ENCODE measurements at places on chromosomes 11 and 22.
A peak's percentile ranks its signal among the peaks of the same experiment; 100 is the strongest.

GRCh38 chr22:19579880-19580279 is 55.7 kb upstream of the CLDN5 start:
- no peak for DNase-seq

GRCh38 chr11:88414981-88415413 is 77.5 kb upstream of the CTSC start:
- DNase-seq: no peak

GRCh38 chr11:17730608-17731462 is 3.7 kb upstream of the KCNC1 start:
- DNase-seq: no peak

GRCh38 chr22:47012589-47013370 is 250.3 kb downstream of the TBC1D22A start:
- no peak for DNase-seq

DNA sequence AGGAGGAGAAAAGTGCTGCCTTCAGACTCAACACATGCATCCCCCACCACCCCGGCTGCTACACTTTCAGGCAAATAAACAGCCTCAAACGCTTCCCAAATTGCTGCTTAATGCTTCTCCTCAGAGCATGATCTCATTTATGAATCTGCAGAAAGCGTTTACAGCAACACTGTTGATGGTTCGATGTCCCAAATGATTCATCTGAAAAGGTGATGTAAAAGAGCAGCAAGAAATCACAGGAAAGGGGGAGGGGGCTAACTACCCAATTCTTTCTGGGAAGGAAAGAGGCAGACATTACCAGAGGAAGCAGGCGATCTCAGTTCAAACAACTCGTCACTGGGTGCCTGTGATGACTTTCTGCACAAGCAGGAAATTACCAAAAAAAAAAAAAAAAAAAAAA is 119.6 kb downstream of the TENM4 start:
- DNase-seq: no peak

DNA sequence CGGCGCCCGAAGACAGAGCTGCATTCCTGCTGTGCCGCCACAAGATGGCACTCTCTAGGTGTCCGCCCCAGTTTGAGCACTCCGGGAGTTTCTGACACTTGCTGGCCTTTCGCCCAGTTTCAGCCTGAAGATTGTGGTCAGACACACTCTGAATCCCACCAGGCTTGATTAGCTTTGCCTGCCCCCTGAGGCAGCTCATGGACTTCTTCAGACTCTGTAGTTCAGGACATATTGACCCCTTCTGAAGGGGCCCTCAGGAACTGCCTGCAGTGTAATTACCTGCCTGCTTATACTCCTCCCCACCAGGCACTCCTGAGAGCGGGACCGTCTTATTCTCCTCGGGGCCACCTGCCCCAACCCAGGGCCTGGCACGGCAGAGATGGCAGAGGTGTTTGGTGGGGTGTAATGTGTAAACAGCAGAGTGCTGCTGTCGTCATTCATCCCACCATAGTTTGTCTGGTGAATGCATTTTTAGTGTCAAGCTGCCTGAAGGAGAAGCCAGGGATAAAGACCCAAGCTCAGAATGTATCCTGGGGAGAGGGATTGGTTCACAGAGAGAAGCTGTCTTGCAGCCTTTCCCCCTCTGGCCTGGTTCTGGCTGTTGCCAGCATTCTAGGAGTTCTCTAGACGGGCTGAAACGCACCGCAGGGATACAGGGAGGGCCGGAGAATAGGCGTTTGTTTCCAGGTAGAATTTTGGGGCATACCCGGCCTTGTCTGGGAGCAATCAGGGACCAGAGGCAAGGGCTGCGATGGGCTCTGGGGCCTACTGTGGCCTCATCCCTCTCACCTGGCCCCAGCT is 46.4 kb downstream of the EIF3F start:
- DNase-seq: no peak

DNA sequence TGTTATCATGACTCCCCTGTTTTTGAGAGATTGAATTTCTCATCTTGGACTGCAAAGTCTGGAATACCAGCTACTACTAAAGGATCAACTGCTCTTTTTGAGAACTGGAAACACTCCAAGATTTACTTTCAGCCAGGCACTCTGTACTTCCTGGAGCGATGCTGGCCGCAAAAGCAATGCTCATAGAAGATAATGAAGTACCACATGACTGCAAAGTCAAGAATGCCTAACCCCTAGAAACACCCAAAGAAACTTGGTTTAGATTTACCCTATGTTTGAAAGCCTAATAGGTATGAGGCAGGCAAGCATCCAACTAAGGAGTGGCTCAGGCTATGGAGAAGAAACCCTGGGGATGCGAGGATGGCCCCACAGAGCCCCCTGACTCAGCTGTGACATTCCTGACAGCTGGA is 47.7 kb upstream of the ARHGAP20 start:
- DNase-seq: no peak

DNA sequence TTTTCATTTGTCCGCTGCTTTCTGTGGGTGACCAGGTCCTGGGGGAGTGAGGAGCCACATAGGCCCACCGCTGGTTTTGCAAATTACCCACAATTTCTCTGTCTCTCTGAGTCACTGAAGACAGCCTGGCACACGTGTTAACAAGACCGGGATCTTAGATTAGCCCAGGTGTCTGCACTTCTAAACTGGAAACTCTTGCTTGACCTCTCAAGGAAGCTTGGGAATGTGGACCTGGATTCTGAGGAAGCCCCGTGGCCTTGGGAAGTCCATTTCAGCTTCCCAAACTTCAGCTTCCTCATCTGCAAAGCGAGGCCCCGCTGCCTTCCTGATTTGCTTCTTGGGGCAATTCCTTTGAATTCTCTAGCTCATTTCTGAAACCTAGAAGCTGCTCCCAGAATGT is 119.9 kb downstream of the KIAA1671 start:
- DNase-seq: no peak

DNA sequence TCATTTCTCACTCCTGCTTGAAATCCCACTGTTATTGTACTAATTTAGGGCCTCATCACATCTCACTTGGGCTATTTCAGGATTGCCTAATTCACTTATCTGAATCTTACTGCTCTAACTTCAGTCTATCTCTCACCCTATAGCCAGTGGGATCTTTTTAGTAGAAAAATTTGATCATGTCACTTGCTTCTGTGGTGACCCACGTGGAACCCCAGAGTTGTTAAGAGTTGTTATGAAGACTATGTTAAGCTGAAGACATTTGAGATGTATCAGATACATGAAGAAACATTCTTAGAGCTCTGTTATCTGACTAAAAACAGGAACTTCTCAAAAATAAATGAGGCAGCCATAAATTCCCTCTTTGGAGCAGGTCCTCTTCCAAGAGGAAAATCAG is 1375.6 kb upstream of the TENM4 start:
- no peak for DNase-seq

DNA sequence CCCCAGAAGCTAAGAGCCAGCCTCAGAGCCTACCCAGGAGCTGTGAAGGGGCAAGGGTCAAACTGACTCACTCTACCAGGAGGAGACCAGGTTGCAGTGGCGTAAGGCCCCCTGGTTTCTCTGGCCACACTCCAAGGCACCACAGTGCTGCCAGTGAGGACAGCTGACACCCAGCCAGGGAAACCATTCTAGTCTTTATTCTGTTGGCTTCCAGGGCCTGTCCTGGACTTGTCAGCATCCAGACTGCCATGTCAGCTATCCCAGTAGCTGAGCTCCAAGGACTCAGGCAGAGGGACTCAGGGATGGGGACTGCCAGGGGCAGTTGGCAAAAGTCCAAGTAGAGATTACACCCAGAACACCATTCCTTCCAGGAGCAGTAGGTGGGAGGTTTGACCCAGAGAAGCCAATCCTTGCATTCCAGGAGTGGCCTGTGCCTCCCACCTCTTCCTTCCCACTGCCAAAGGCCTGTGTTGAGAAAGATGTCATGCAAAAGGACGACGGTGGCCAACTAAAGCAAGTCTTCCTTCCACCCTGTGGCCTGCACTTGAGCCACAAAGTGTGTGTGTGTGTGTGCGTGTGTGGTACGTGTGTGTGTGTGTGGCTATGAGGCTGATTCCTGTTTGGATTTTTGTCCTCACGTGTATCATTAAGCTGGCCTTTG is 3.6 kb upstream of the MAPK8IP1 start:
- DNase-seq: no peak

- DNase-seq: no peak
These were observed at the start of gene IGSF22 for GRCh38 chr11:18726040-18726439. TSS of gene IGSF22 (minus strand) at chr11:18726188. CDS start at chr11:18724236, 1,952 bp downstream.

GRCh38 chr11:28011813-28012212 is 96.1 kb downstream of the KIF18A start:
- DNase-seq: no peak

DNA sequence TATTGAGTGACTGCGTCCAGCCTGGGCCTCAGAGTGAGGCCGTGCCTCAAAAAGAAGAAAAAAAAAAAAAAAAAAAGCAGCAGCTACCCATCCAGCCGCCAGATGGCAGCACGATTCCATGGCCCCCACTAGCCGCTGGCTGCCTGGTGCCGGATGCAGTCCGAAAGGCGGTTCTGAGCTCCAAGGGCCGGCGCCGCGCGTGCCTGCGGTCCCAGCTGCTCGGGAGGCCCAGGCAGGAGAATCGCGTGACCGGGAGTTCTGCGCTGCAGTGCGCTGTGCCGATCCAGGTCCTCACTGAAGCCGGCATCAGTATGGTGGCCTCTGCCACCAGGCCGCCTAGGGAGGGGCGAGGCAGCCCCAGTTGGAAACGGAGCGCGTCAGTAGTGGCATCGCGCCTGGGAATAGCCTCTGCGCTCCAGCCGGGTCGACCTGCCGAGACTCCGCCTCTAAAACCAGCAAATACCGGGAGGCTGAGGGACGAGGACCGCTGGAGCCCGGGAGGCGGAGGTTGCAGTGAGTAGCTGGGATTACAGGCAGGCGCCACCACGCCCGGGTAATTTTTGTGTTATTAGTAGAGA is 19.3 kb downstream of the SCARF2 start:
- DNase-seq: peak; percentile 47

- DNase-seq: no peak
These were observed 301.8 kb upstream of the API5 start for GRCh38 chr11:43010042-43010441.

DNA sequence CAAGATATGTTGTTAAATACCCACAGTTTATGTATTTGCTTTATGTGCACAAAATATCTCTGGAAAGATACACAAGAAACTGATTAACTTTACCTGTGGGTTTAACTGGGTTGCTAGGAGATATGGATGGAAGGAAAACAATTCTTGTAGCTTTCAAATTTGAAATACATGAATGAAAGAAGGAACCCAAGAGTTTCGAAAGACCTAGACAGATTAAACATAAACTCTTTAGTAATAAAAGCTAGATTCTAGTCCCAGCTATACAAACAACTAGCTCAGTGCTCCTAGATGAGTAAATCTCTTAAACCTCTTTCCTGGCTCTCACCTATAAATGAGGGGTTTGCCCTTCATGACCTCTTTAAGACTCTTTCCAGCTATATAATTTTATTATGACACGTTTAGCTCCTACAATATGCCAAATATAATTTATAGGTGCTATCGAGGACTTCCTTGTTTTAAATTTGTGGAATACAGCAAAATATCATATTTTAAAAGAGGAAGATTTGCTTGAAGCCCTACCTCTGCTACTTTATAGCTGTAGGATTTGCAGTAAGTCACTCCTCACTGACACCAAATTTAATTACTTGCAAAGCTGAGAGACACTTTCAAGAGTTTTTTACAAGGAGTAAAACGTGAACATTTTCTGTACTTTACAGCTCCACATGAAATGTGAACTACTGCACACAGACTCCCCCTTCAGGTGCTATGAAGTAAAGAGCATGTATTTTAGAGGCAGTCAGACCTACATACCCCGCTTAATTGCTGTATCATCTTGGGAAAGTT is 50.7 kb downstream of the RRAS2 start:
- DNase-seq: no peak

DNA sequence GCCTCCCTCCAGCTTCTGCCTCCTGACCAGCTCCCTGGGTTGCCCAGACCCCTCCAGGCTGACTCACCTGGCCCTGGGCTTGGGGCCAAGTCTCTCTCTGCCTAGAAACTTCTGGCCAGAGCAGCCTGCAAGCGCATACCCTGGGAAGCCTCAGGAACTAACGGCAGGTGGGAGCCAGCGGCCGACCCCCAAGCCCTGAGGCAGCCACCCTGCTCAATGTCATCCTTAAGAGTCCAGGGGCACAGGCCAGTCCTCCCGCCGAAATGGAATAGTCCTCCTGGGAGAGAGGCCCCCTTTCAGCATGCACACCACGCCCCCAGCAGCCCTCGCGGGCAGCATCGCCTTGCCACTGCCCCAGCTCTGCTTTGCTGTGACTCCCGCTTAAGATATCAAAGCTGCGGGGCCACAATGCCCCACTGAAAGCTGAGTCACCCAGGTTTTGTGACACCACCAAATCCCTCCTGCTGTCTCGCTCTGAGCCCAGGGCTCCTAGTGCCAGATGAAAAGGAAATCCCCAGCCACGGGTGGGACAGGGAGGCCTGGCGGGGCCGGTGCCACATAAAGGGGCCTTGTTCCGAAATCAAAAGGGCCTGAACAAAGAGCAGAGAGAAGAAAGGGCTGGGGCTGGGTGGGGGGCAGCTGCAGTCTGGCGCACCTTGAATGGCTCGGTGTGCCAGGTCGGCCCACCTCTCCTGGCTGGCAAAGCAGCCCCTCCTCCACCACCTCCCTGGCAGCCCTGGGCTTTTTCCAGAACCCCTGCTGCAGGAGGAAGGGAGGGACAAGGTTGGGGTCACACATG is 21.4 kb upstream of the FGF3 start:
- no peak for DNase-seq

GRCh38 chr22:47076758-47077157 is 314.3 kb downstream of the TBC1D22A start:
- DNase-seq: no peak

GRCh38 chr11:17458268-17458667 is 18.4 kb downstream of the ABCC8 start:
- no peak for DNase-seq

DNA sequence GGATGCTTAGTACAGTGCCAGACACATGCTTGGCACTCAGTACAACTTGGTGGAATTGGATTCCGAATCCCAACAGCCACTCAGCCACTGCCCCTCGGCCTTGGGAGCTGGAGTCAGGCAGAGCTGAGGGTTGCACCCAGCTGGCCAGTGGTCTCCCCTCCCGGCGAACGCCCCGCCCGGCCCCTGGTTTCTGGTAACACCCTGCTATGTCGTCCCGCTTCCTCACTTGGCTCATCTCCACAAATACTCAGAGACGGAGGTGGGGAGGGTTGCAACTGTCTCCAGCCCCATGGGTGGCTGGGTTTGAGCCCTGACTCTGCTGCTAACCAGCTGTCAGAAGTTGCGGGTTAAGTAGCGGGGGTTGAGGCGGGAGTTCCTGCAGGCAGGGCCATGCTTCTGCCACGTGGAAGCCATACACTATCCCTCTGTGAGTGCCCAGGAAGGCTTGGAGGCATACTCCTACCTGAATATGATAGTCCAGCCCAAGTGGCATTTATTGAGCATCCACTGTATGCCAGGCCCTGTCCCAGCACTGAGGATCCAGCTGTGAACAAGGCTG is 67.1 kb downstream of the GRIK4 start:
- DNase-seq: no peak

GRCh38 chr11:35563484-35564244 is 38.2 kb upstream of the PAMR1 start:
- no peak for DNase-seq

All from stimulated activated CD4-positive, alpha-beta T cell treated with anti-CD3 and anti-CD28 coated beads, Interleukin-15, amount 100 ng/mL, for 1 hour (primary cell).